ENCODE measurements at places on chromosomes 11 and 22.

DNA sequence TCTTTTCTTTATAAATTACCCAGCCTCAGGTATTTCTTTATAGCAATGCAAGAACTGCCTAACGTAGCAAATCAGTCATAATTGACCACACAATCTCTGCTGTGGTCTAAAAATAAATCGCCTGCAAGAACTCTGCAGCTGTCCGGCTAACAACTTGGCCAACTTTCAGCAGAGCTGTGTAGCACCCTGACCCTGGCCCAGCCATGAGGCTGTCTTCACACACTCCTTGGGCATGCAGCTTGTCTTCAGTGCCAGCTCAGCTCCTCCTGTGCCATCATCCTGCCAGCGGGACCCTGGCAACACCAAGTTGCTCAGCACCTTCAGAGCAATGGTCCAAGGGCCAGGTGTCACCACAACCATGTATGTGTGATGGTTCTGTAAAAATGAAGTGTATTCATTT, 355.6 kb downstream of the OPCML start:
- DNase-seq: no peak

DNA sequence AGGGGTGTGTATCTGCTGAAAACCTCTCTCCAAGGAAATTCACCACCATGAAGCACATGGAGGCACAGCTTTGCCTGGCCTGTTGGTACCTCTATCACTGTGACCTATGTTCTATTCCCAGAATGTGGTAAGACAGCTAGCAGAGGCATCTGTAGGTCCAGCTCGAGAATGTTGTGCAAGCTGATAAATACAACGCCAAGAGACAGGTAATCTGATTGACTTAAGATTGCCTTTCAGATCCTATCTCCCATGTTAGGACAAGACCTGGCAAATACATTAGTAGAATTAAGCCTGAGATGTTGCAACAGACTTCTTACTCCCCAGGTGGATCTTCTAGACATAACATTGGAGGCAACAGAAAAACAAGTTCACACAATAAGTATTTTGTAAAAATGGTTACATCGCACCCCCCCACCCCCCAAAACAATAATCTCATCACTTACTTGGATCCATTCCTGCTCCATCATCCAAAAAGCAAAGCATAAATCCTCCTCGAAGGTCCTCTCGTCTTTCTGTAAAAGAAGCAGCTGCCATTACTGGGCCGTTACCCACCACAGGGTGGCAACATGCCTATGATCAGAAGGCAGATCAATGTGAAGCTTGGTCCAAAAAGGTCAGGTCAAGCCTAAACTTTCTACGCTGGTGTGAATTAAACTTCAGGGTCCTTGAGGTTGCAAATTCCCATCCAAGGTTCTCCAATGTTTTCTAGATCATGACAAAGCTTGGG, 18.5 kb downstream of the MORC2 start:
- DNase-seq: no peak

GRCh38 chr22:43553451-43554258, 141.8 kb downstream of the MPPED1 start:
- DNase-seq: no peak

DNA sequence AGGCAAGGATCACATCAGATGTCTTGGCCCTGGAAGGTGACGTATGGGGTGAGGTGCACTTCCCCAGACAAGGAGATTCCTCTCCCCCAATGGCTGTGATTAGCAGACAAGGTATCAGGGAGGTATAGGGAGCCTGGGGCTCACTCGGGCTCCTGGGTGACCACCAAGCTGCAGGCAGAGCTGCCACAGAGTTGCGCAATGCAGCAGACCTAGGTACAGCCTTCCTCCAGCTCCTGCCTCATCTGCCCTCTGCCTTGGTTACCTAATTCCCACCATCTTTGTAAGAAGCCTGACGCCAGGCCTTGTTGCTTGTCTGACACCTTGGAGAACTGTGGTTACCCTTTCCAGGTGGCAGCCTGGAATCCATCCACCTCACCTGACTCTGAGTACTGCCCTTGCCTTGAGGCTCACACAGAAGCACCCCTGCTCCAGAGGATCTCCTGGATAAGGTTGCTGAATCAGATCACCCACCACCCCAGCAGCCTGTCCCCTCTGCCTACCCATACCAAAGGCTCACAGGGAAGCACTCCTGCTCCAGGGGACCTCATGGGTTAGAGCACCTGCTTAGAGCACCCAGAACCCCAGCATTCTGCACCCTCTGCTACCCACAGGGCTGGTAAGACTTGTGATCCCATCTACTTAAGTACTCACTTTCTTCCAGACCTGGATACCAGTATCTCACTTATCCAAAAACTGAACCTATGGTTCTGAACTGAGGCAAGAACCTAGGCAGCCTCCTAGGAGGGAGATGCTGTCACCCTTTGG, 40.4 kb downstream of the GAB4 start:
- DNase-seq: no peak

GRCh38 chr11:72413914-72414628, 20.3 kb downstream of the CLPB start:
- peak; percentile 71 for DNase-seq

DNA sequence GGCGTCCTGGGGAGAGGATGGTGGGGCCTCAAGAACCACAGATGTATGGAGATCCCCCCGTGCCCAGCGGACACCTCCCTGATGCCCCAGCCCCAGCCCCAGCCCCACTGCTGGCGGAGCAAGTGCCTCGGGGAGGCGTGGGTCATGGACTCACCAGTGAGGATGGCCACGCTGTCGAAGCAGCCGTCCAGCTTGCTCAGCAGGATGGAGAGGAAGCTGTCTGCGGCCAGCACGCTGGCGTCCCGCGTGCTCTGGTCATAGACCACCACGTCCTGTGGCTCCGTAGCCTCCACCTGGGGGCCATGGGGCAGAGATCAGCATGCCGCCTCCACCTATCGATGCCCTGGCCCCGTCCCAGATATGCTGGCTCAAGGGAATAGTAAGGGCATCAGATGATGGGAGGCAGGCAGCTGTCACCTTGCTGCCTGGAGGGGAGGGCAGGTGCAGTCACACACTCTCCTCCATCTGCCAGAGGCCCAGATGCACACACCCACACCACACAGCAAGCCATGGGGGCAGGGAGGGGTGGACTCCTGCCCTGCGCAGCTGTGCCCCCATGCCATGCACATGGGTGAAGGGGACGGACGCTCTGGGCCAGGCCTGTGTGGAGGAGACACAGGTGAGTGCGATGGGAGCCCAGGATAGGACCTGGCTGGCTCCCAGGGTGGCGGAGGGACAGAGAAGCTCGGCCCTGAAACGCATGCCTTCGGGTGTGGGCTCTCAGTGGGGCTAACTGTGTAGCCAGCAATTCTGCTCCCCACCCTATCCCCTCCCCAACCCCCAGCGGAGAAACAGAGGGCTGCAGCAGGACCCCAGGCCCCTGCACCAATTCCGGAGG, 8.2 kb downstream of the DUSP8 start:
- DNase-seq: no peak

DNA sequence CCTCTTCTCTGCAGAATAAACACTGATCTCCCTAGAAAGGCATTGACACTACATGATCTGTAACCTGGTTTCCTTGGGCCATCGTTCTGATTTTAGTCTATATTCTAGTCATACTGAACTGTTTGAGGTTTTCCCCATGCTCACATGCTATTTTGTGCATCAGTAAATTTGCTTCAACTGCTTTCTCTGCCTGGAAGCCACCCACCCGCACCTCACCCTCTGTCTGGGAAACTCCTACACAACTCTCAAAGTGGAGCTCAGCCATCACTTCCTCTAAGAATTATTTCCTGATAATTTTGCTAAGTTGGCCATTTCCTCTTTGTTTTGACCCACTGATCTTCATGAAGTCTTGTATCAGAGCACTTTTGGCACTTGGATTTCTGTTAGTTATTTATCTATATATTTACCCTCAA, 36.1 kb downstream of the MMP20 start:
- DNase-seq: no peak

GRCh38 chr11:31940371-31941037, 129.4 kb upstream of the PAX6 start:
- peak; percentile 45 for DNase-seq

- DNase-seq: peak; percentile 81
Measured at GRCh38 chr11:121892131-121892681, 223.8 kb downstream of the BLID start.

DNA sequence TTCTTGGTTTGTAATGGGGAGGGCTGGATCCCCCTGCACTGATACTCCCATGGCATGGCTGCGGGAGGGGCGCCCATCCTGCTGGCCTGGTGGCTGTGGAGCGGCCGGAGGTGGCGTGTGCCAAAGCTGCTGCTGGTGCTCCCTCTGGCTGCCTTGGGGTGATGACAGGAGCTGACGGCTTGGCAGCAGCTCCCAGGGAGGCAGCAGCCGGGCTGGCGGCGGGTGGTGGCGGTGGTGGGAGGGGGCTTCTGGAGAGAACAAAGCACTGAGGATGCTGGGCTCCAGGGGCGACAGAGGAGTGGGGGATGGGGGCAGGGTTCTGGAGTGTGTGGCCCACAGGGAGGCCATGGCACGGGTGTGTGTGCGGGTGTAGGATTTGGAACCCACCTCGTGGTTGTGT, 11.4 kb upstream of the MPPED1 start:
- no peak for DNase-seq

GRCh38 chr11:128039140-128040021, 548.0 kb downstream of the ETS1 start:
- DNase-seq: peak; percentile 96

All from fibroblast of skin of abdomen (primary cell).